ENCODE measurements at places on chromosomes 5 and 9.

GRCh38 chr9:12963537-12963936 is 188.7 kb downstream of the LURAP1L start:
- no peak for DNase-seq

DNA sequence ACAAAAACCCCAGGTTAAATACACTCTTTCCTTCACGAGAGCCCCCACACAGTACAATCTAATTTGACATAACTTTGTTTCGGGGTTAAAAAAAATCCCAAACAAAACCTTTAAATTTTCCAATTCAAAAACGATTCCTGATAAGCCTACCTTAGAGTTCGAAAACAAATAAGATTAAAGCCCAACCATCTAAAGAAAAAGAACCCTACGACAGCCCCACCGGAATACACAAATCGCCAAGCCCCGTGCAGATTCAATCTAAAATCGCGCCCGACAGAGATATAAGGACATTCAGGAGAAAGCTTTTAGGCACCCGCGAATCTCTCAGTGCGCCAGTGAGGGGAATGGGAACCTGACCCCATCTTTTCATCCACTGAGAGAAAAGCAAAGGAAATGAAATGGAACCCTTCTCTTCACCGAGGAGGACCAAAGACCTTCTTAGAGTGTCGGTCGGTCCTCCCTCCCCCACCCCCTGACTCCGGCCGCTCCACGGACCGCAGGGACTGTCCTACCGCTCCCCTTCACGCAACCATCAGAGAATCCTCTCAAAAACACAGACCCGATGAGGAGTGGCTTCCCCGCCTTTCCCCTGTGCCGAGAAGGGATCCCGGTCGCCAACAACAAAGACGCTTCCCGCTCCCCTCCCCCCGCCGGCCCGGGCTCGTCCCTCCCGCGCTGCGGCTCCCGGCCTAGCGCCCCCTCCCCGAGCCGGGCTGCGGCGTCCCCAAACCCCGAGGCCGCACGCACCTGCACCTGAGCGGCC is 925 bp downstream of the ABHD17B start:
- peak; percentile 81 for DNase-seq

GRCh38 chr9:127809540-127810377 is 7.1 kb downstream of the FPGS start:
- no peak for DNase-seq

DNA sequence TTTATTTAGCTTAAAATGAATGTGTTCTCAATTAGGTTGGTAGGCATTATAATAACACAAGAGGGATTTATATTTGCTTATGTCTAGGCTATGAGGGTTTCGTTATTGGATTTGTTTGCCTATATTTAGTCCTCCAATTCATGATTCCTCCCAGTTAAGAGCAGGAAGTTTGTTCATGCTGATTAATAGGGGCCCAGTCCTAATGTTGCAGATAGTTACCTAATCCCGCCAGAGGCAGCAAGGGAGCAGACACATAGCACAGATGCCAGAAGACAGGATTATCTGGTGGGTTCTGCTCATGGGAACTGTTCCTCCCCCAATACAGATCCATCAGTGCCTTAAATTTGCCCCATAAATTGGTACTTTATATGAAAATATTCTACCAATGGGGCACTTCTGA is 100.8 kb upstream of the TLE4 start:
- no peak for DNase-seq

DNA sequence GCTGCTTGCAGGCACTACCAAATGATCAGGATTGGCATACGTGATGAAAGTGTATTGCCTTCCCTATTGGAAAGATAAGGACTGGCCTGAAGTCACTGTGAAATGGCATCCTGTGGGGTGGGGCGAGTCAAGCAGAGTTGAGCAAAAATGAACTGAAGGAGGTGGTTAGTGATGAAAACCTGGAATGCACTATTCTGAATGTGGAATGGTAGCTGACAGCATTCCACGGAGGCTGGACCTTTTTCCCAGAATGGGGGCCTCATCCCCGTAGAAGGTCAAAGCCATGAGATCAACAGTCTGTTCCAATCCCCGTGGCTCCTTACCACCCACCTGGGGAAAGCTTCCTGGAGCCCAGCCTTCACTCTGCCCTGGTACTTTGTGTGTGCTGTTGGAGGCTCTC is 37.7 kb downstream of the ASS1 start:
- no peak for DNase-seq

GRCh38 chr5:1295650-1296037 is 776 bp upstream of the TERT start:
- DNase-seq: no peak

DNA sequence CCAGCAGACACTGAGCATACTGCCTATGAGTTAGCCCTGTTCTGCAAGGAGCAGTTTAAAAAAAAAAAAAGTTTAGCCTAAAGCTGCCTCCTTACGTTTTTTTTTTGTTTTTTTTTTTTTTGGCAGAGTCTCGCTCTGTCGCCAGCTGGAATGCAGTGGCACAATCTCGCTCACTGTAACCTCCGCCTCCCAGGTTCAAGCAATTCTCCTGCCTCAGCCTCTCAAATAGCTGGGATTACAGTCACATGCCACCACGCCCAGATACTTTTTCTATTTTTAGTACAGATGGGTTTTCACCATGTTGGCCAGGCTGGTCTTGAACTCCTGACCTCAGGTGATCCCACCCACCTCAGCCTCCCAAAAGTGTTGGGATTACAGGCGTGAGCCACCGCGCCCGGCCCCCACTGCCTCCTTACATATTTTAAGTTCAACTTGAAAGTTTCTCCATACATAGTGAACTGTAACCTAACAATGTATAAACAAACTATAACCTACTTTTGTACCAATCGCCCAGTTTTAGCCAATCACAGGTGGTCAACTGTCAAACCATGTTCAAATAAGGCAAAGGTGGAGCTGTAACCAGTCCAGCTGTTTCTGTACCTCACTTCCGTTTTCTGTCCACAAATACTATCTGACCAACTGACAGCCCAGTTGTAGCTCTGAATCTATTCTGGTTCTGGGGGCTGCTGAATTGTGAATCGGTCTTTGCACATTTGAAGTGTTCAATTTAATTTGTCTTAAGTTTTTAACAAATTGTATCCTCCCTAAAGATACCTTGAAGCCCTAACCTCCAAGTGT is 17.1 kb downstream of the GKAP1 start:
- no peak for DNase-seq

DNA sequence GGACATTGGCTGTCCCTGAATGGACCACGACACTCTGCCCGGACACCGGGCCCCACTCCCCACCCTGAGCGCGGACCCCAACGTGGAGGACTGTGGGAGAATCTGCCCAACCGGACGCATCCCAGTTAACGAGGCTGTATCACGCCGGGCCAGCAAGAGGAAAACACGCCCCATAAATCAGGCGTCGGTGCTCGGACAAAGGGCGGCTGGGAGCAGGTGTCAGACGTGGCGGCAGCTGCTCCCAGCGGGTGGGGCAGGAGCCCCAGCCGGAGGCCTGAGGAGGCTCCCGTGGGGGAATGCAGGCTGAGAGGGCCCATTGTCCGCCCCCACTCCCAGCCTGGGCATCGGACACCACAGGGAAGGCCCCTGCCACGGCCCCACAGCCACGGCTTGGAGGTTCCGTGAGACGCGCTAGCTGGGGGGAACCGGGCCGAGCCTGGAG is 19.2 kb downstream of the NOTCH1 start:
- DNase-seq: peak; percentile 92

GRCh38 chr5:18281947-18282581 is 647.8 kb downstream of the TAF11L14 start:
- DNase-seq: no peak

GRCh38 chr5:72507231-72507906 is at the start of gene ZNF366:
ZNF366 (minus strand) TSS chr5:72507410; CDS start chr5:72461496, 45,914 bp downstream.
- no peak for DNase-seq

- no peak for DNase-seq
Observed at GRCh38 chr5:73946278-73946677, 320.3 kb downstream of the ARHGEF28 start.

DNA sequence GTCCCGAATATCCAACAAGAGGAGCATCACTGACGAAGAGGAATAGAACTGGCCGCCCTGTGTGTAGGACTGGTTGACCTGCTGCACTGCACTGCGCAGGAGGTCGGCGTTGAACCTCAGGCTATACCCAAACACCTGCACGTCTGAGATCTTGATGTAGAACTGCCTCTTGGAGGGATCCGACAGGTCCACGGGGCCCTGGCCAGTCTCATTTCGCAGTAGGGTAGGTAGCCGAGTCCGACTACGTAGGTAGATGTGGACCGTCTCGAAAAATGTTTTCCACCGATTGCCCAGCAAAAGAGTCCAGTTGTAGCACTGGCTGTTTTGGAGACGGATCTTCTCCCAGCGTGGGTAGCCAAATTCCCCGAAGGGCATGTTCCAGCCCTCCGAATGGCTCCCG is 202.0 kb downstream of the BRINP1 start:
- no peak for DNase-seq

DNA sequence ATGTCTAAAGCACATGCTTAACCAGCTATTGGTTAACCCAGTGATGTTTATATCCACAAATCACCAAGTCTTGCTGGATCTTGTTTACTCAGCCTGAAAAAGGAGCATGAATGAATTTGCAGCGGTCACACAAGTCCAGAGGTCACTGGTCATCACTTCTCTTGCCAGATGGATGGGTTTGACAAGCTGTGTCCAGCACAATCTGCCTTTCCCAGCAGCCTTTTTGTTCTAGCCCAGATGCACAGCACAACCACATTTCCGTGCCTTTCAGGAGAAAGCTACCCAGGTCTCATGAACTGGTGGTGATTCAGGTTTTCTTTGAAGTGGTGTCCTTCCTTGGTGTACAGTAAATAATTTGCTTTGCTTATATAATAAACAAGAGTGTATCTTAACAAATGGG is 32.1 kb downstream of the TMEM252 start:
- no peak for DNase-seq

- DNase-seq: no peak
Observed at GRCh38 chr9:132175431-132175830, 13.6 kb downstream of the NTNG2 start.

GRCh38 chr9:122367065-122367464 is 3.8 kb upstream of the PTGS1 start:
- no peak for DNase-seq

GRCh38 chr5:79005151-79005550 is 20.0 kb upstream of the ARSB start:
- no peak for DNase-seq

All from posterior cingulate gyrus (tissue), 11 donors.